ENCODE measurements at places on chromosomes 16 and 17.

DNA sequence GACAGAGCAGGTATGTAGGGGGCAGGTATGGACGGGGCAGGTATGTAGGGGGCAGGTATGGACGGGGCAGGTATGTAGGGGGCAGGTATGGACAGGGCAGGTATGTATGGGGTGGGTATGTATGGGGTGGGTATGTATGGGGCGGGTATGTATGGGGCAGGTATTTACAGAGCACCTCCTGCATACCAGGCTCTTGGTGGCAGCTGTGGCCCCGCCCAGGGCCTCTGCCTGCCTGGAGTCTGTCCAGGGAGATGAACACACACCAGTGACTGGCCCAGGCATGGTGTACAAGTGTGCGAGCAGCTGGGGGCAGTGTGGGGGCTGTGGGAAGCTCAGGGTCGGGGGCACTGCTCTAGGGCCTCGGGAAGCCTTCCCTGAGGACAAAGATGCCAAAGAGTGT lies 4.4 kb downstream of the RPL3L start:
- DNase-seq, result no peak

GRCh38 chr16:5557966-5558365 lies 460.4 kb upstream of the EEF2KMT start:
- DNase-seq, result no peak

- DNase-seq, result no peak
Observed at GRCh38 chr16:89050868-89051311, 42.8 kb upstream of the ACSF3 start.

GRCh38 chr16:88074041-88074440 lies 122.8 kb downstream of the BANP start:
- DNase-seq, result no peak

DNA sequence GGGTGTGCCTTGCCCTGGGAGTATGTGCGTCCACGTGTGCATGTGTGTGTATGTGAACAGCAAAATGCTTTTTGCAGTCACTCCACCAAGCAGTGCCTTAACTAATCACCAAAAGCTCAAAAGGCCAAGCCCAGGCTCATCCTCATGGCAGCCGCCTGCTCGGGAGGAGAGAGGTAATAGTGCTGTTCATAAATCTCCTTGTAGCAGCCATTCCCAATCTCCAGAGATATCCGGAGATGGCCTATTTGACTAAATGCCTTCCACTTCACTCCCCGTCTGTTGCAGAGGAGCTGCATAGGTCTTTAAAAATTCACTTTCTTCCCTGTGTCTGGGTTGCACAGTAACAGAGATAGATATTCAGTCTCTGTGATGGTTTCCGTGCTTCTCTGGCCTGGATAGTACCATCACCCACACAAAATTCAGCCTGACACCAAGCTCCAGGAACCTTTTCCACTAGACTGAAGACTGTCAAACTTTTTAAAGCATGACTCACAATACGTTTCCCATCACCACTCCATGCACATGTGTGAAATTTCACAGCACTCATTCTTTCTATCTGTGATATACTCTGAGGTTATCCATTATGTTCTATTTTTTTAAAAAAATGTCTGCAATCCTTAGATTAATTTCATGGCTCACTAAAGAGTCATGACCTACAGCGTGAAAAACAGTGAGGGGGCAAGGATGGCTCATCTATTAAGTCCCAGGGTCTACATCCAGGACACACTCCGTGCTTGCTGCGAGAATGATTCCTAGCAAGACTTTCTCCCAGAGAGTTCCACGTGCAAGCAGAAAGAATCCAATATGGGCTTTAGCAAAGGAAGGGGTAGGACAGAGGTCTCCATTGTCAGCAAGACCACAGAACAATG lies 357.8 kb downstream of the GRIN2A start:
- no peak for DNase-seq

DNA sequence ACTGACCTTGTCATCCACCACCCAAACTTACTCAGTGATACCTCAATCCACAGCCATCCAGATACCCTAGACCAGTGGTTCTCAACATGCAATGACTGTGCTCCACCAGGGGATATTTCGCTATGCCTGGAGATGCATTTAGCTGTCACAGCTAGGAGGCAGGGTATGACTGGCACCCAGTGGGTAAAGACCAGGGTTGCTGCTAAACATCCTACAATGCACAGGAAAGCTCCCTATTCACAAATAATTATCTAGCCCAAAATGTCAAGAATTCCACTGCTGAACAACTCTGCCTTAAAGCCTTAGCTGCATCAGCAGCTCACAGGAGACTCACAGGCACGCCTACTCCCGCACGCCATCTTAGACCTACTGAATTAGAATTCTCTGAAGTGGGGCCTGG lies 212.6 kb downstream of the GRIN2A start:
- no peak for DNase-seq

DNA sequence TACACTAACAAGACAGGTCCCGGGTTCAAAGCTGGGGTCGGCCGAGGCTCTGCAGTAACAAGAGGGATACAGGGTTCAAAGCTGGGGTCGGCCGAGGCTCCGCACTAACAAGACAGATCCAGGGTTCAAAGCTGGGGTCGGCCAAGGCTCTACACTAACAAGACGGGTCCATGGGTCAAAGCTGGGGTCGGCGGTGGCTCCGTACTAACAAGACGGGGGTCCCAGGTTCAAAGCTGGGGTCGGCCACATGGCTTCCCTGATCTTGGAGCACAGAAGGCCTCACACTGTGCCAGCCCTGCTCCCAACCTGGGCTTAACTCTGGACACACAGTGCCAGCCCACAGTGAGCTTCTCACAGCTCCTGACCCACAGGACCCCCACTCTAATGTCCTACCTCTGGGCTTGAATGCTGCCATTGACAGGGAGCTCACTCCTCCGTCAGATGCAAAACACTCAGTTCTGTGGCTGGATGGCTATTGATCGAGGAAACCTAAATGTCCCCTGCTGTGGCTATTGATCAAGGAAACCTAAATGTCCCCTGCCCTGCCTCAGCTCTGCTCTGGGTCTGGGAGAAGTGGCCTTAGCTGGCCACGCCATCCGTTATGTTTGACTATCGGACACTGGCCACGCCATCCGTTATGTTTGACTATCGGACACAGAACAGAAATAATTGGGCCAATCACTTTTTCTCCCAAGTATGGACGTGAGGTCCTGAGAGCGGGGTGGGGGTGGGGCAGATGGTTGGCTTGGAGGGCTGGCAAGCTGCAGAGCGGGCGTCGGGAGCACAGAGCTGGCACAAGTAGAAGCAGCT lies 54.6 kb upstream of the DOC2B start:
- no peak for DNase-seq

GRCh38 chr17:50630524-50631194 lies 4.0 kb upstream of the ABCC3 start:
- DNase-seq, result peak; percentile 57

DNA sequence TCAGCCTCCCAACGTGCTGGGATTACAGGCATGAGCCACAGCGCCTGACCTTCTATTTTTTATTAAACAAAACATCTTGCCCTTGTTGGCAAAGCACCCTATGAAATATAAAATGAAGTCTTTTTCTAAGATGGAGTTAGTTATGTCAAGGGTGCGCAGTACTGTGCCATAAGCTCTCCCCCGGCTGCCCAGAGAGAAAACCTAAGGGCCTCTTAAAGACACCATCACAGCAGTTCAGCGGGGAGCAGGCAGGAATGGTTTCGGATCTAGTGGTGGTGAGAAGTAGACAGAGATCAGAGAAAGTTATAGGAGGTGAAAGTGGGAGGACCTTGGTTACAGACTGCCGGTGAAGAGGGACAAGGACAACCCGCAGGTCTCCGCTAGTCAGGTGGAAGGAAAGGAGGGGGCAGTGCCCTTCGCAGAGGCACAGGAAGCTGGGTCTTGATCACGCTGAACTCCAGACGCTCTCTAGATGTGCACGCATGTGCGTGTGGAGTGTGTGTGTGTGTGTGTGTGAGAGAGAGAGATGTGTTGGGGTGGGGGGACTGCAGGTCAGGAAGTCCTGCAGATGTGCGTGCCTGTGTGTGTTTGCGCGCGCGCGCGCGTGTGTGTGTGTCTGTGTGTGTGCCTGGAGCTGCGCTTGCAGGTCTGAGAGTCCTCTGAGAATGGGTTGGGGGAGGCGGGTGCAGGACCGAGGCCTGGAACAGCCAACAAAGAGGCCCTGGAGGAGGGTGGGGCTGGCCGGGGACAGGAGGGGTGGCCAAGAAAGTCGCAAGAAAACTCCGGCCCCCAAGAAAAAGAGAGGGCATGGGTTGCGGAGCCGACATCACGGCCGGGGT lies 748 bp upstream of the CMTM3 start:
- DNase-seq, result peak; percentile 89

DNA sequence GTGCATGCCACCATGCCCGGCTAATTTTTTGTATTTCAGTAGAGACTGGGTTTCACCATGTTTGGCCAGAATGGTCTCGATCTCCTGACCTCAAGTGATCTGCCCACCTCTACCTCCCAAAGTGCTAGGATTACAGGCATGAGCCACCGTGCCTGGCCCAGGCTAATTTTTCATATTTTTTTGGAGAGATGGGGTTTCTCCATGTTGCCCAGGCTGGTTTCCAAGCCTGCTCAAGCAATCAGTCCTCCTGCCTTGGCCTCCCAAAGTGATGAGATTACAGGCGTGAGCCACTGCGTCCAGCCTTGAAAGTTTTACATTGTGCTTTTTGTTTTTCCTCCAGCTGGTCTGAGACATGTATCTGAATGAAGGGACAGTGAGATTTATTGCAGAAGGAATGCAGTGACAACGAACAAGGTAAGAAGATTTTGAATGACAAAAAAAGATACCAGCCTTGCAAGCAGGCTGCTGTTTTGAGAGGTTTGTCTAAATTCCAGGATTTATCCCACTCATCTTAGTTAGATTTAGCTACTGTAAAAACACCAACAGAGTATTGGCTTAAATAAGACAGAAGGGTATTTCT lies 3.4 kb upstream of the ENGASE start:
- DNase-seq, result no peak

DNA sequence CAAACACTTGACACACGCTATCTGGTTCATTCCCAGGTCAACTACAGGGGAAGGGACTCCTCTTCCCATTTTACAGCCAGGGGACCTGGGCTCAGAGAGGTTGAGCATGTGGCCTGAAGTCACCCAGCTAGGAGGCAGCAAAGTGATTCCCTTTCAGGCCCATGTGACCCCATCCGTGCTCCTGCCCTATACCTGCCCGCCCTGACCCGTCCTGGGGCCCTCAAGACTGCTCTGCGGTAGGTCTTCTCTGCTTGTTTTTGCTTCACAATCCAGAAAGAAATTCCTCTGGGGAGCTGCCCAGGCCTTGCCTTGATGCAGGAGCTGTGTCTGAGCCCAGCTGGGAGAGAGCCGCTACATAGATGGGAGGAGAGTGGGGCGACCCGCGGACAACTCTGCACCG lies 161.4 kb downstream of the SDK2 start:
- DNase-seq, result no peak

DNA sequence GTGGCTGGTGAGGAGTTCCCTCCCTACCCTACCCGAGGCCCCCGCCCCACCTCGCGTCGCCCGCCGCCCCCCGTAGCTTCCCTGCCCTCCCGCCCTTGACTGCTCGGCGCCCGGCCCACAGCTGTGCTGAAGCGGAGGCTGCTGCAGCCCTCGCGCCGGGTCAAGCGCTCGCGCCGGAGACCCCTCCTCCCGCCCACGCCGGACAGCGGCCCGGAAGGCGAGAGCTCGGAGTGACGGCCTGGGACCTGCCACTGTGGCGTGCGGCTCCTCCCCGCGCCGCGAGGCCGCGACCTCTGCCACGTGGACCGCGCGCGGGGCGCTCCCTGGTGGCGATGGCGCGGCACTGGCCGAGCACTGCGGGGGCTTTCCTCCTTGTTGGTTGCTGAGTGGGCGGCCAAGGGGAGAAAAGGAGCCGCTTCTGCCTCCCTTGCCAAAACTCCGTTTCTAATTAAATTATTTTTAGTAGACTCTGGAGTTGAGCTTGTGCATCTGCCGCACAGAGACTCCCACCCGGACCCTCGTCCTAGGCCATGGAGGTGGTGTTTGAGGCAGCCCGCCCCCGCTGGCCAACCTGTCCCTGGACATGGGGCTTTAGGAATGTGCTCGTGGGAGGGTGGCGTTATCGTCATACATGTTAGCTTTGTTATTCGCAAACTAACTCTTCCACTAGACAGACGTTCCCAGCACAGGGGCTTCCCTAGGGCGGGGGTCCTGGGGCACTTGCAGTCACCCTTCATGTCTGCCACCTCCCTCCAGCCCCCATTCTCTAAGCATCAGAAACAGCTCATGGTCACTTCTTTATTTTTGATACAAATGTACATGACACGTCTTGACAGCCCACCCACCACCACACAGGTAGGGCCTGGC lies 4.4 kb downstream of the TP53I13 start:
- DNase-seq, result peak; percentile 80

GRCh38 chr16:70675851-70676513 lies 9.9 kb downstream of the MTSS2 start:
- DNase-seq, result no peak

- DNase-seq, result peak; percentile 36
Observed at GRCh38 chr16:50315346-50315997, 49.1 kb downstream of the ADCY7 start.

- no peak for DNase-seq
Observed at GRCh38 chr16:85389679-85390470, 223.2 kb upstream of the GSE1 start.

DNA sequence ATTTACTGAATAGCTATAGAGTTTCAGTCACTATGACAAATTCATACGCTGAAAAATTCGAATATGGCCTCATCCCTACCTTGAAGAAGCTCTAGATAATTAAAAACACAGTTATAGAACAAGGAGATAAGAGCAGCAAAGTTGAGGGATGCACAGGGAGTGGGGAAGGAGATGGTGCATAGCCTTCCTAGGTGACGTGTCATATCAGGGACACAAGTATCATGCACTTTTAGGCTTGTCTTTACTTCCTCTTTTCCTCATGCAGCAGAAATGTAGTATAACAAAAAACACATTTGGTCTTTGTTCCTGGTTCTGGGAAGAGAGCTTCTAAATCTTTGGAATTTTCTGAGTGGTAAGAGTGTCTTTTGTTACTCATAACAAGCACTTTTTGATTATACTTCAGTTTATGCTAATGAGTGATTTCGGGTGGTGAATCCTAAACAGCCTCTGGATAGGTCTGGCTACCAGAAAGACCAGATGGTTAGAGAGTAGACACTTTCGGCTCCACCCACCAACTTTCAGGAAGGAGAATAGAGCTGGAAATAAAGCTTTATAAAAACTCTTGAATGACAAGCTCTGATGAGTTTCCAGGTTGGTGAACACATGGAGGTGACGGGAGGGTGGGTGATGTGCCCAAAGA lies 341.4 kb downstream of the UTP18 start:
- no peak for DNase-seq

- DNase-seq, result peak; percentile 51
Observed at GRCh38 chr17:49775546-49776260, 11.8 kb upstream of the FAM117A start.

GRCh38 chr16:69932691-69933392 lies 18.3 kb upstream of the CLEC18A start:
- DNase-seq, result no peak

DNA sequence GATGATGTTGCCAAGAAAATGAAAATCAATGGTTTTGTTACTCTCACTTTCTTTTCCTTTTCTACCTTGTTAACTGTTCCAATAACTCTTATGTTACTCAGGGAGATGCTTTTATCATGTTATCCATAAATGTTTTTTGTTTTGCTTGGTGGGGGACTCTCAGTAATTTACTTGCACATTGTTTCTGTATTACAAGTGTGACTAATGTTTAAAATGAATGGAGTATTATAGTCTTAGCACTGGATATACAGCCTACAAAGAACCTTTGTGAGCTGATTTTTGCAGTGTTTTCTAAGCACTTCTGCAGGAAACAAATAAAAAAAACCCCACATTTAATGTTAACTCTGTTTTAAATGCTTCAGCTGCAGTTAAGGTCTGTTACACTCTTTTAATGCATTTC lies 12.1 kb downstream of the VMP1 start:
- no peak for DNase-seq

Data from astrocyte of the hippocampus (primary cell).